Activated T-helper 9 cell treated with anti-CD3 and anti-CD28 coated beads, Interleukin-2, amount 50 U/mL, for 16 hours (primary cell): ENCODE measurements at places on chromosomes 16 and 17.

GRCh38 chr16:68130520-68130919 is 45.4 kb downstream of the NFATC3 start:
- DNase-seq, result no peak

- DNase-seq, result no peak
Measured at GRCh38 chr16:72800524-72801161, 247.3 kb downstream of the ZFHX3 start.

- DNase-seq, result no peak
Measured at GRCh38 chr16:65414284-65414984, 292.6 kb upstream of the CDH11 start.

- no peak for DNase-seq
Measured at GRCh38 chr16:12417030-12417814, 386.5 kb downstream of the CPPED1 start.

DNA sequence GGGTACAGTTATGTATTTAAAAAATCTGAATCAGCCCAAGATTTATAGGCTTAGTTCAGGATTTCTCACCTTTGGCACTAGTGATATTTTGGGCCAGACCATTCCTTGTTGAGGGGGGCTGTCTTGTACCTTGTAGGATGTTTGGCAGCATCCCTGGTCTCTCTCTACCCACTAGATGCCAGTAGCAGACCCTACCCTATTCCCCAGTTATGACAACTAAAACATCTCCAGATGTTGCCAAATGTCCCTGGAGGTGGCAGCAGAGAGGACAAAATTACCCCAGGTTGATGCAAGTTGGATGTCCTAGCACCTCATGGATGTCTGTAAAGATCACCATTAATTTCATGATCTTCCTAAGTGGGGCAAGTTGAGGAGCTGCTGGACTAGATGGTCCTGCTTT is 45.8 kb downstream of the SYT17 start:
- no peak for DNase-seq

- DNase-seq, result no peak
Measured at GRCh38 chr16:53291757-53292392, 142.4 kb upstream of the RBL2 start.

DNA sequence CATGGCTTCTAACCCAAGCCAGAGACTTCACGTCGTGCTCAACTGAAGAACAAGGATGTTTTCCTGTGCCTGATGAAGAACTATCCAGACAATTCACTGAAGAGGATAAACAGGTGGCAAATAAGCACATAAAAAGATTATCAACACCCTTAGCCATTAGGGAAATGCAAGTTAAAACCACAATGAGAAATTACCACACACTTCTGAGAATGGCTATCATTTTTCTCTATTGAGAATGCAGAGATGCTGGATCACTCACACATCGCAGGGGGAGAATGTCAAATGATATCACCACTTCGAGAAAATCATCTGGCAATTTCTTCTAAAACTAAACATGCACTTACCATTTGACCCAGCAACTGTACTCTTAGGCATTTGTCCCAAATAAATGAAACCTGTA is 162.8 kb downstream of the IRX3 start:
- no peak for DNase-seq

GRCh38 chr16:84082835-84083569 is 33.7 kb downstream of the MBTPS1 start:
- DNase-seq, result no peak

GRCh38 chr17:27244491-27245223 is 49.3 kb upstream of the WSB1 start:
- DNase-seq, result no peak

GRCh38 chr17:35991075-35991474 is 4.5 kb upstream of the CCL14 start:
- no peak for DNase-seq
